NCI-H1048 (cell line): ENCODE measurements at places on chromosomes 2 and 18.

DNA sequence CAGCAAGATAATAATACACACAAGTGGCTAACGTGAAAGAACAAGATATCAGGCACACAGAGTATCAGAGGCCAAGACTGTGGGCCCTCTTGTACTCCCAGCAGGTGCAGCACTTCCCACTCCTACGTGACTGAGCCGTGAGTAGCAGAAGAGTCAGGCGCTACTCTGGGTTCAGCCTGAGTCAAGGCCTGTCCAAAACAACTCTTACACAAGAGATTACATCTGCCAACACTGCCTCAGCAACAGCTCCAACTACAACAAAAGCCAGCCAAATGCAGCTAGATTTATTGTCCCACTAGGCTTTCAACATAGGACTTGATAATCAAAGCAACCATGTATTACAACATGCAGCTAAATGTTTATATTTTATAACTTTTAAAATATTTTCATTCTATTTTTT is 56.2 kb downstream of the ITSN2 start:
- no peak for DNase-seq

- no peak for DNase-seq
Observed at GRCh38 chr2:168060986-168061750, 186.2 kb downstream of the STK39 start.

- DNase-seq = no peak
Observed at GRCh38 chr18:57754577-57755338, 48.4 kb downstream of the ATP8B1 start.

DNA sequence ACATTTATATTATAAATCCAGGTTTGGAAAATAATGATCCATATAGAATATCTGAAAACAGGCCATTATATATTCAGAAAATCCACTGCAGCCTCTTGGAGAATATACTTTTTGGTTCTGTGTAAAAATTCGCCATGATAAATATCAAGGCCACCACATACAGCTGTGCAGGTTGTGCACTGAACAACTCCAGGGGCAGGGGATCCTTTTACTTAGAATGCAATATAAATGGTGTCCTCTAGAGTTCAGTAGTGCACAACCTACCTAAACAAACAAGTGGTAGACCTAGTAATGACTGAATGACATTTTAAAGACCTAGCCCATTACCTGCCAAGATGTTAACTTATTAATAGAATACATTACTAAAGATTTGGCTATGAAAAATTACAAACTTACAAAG is 22.4 kb downstream of the MOGAT1 start:
- no peak for DNase-seq

- DNase-seq = no peak
Observed at GRCh38 chr18:7456376-7456775, 110.7 kb upstream of the PTPRM start.

GRCh38 chr2:28683100-28683706 is 68.4 kb upstream of the PPP1CB start:
- DNase-seq = no peak

DNA sequence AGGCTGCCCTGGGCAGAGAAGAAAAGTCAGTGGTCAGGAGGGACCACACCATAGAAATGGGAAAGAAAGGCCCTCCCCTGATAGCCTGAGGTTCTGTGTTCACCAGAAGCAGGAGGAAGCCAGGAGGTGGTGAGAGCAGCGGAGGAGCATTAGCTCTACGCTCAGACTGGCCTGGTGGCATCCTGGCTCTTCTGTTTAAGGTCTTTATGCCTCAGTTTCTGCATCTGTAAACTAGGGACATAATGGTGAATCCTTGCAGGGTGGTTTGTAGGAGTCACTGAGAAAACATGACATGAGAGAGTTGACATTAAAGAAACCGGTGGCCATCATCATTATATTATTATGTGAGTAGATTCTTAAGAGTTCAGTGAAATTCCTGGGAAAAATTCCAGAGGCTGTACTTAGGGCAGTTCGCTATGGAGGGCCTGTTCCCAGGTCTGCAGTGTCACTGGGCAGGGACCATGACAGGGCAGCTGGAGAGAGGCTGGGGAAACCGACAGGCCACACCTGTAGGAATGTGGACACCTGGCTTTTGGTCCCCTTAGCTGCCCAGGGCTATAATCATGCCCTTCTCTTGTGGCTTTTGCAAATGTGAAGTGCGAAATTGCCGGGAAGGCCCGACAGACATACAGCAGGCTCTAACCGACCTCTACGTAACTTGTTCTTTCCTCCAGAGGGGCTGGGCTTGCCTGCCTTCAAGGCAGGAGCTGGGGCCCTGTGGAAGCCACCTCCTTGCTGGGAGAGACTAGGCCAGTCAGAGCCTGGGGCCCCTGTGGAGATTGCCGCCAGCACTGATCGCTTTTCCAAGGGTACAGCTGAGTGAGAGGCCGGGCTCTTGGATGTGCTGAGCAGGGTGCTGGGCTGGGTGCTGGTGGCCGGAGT is 31.0 kb downstream of the GLI2 start:
- DNase-seq = no peak

GRCh38 chr2:844715-845114 is 105.9 kb upstream of the SNTG2 start:
- DNase-seq = no peak

DNA sequence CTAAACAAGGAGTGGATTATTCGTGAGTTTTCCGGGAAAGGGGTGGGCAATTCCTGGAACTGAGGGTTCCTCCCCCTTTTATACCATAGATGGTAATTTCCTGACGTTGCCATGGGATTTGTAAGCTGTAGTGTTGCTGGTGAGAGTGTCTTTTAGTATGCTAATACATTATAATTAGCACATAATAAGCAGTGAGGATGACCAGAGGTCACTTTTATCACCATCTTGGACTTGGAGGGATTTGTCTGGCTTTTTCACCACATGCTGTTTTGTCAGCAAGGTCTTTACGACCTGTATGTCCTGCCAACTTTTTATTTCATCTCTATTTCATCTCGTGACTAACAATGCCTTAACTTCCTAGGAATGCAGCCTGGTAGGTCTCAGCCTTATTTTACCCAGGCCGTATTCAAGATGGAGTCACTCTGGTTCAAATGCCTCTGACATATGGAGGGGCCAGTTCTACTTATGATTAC is 124.8 kb upstream of the B3GNT2 start:
- no peak for DNase-seq

DNA sequence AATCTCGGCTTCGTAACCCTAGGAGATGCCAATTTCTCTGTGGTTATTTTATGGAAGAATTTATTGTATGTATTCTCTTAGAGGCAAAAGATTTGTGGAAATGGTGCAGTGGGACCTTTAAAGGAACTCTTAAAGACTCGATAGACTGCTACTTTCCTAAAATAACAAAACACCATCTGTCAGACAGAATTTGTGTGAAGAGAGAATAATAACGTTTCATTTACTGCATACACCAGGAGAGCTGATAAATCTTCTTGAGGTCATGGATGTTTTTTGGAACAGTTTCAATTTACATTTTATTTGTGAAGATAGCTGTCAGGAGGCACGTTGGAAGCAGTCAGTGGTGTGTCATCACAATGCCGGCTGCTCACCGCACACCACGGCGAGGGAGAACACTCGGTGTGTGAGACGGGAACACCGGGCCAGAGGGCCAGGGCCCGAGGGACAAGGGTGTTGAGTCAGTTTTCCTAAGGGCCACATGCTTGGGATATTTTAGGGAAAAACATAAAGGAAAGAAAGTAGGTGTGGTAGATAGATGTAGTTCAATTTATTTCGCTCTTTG is 1681.0 kb upstream of the DDX18 start:
- DNase-seq = no peak

GRCh38 chr18:2559249-2559648 is 12.1 kb downstream of the METTL4 start:
- DNase-seq = no peak

- DNase-seq = no peak
Observed at GRCh38 chr18:31648966-31649429, 35.4 kb downstream of the B4GALT6 start.

DNA sequence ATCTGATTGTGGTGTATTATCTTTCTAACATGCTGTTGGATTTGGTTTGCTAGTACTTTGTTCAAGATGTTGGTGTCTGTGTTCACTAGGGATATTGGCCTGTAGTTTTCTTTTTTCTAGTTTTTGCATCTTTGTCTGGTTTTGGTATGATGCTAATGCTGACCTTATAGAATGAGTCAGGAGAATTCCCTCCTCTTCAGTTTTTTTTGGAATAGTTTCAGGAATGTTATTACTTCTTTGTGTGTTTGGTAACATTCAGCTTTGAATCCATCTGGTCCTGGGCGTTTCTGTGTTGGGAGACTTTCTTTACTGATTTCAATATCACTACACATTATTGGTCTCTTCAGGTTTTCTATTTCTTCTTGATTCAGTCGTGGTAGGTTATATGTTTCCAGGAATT is 124.2 kb upstream of the EPB41L5 start:
- DNase-seq = no peak

GRCh38 chr2:225270861-225271260 is 128.6 kb upstream of the NYAP2 start:
- DNase-seq = no peak

DNA sequence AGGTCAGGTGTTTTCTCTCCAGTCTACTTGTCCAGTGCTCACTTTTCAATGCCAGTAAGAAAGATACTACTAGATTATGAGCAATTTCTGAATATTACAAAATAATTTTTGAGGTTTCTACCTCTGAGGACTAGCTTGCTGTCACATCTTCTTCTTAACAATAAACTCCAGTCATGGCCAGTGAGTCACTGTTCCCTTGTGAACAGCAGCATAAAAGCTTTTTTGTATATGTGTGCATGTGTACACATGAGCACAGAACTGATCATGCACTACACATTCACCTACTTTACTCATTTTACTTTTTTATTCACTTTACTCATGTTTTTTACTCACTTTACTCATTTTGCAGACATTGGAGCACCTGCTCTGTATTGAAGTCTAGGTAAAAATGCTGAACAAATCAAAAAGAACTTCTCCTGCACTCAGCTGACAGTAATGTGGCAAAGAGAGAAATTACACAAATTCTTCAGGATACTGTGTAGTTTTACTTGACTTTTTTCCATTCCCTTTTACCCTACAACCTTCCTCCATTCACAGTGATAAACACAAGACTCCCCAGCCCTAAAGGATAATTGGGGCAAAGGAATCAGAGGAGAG is 28.0 kb downstream of the ST6GAL2 start:
- DNase-seq = no peak

GRCh38 chr18:65372904-65373303 is 377.9 kb upstream of the CDH7 start:
- DNase-seq = no peak

DNA sequence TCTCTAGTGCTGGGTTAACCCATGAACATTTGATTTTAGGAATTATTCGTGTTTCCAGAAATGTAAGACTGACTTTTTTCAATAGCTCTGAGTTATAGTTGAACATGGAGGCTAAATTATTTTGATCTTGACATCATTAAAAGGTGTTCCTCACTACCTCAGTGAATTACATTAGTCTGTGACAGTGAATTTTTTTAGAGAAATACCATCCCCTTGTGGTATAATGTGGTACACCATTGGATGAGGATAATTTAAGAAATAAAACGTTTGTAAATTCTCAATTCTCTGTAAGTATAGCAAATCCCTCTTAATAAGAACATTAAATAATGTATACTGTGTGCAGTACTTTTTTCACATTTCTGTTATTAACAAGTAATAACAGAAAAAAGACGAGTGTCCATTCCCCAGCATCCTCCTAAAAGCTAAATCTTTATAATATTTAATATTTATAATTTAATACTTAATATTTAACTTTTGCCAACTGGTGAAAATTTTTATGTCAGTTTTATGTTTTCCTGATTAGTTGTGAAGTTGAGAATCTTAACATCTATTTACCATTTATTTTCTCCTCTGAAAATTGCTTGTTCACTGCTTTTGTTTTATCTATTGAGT is 70.3 kb upstream of the CWC22 start:
- no peak for DNase-seq

GRCh38 chr18:36539674-36540231 is 242.2 kb downstream of the FHOD3 start:
- no peak for DNase-seq

DNA sequence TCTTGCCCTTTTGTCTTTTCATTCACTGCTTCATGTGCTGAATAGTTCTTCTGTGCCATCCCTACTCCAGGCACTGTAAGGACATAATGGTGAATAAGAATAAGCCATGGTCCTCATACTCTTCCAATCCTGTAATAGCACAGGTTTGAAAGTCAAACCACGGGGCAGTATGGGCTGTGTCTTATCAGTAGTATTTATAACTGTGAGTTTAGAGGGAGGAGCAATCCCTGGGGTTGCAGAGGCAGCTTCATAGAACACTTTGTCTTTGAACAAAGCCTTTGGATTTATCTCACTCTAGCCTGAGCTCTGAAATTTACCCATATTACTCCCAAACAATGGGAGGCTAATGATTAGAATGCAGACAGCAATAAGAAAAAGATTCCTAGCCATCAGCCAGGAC is 30.2 kb upstream of the ALK start:
- no peak for DNase-seq

DNA sequence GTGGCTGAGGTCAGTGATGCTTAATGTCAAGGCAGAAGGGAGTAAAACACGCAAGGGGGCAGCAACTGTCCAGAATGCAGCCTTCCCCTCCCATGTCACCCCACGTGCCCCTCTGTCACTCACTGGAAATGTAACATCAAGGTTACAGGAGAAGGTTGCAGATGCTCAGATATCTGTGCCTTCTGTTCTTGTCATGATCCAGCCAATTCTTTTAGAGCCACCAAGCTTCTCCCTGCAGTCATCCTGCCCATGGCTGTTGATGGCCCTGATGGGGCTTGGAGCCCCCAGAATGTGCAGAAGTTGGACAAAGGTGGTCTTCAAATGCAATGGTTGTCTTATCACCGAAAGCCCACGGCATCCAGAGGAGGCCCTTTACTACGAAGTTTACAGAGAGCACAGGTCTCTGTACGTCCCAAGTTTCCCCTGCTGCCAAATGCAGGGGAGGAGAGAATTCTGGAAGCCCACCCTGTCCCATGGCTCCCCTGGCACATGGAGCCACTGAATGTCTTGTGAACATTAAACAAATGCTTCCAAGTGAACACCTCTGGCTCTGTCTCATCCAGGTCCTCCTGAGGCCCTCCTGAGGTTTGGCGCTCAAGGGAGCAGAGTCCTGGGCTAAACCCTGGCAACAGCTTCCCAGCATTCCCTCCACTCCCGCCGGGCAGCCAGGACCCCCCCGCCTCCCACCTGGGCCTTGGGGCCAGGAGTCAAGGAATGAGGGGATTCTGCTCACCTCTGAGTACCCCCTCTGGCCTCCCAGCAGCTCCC is 4.5 kb upstream of the GPR55 start:
- no peak for DNase-seq
